ENCODE measurements at places on chromosomes 3 and 15.

- no peak for DNase-seq
These were observed 463.1 kb upstream of the NECTIN3 start for GRCh38 chr3:110608566-110608965.

- DNase-seq: no peak
These were observed 18.1 kb downstream of the HEMK1 start for GRCh38 chr3:50587373-50587772.

GRCh38 chr3:166248784-166249183 lies 411.6 kb upstream of the BCHE start:
- no peak for DNase-seq

- DNase-seq: no peak
These were observed 332.0 kb upstream of the RASGRP1 start for GRCh38 chr15:38896647-38897046.

DNA sequence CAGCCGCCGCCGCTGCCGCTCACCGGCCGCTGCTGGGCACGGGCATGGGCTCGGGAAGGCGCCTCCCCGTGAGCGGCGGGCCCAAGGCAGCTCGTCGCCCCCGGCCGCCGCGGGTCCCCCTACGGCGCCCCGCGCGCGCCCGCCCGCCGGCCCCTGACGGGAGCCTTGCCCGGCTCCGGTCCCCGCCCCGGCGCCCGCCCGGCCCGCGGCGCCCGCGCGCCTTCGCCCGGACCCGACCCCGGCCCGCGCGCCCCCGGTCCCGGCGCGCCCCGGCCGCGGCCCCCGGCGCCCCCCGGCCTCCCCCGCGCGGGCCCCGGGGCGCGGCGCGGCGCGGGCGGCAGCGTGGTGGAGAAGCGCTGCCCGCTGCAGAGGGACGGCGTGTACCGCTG lies 177.7 kb downstream of the OR4M2 start:
- DNase-seq: no peak

DNA sequence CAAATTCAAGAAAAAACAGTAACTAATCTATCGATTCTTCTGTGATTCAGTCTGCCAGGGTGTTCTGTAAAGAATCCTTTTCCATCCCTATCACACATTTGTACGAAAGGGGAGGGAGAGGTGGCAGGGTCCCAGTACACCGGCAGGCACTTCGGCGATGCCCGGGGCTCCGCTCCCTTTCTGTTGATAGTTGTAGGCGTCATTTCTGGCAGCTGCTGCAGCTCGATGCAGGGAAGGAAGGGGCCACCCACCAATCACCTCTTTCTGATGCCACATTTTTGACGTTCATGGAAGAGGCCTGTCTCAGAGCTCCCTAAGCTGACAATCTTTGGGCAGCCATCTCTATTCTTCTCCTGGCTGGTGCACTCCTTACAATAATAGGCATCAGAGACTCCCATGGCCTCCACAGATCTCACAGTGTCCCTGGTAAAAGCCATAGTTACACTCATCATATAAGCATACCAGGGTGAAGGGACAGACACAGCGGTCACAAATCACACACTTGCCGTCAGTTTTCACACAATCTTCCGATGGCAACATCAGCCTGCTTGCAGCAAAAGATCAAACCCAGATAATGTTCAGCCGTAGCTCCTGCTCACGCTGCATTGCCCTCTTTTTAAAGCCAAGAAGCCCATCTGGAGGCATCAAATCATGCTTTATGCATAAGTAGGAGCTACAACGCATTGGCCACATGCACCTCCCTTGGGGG lies 60.8 kb upstream of the ZBTB38 start:
- no peak for DNase-seq

DNA sequence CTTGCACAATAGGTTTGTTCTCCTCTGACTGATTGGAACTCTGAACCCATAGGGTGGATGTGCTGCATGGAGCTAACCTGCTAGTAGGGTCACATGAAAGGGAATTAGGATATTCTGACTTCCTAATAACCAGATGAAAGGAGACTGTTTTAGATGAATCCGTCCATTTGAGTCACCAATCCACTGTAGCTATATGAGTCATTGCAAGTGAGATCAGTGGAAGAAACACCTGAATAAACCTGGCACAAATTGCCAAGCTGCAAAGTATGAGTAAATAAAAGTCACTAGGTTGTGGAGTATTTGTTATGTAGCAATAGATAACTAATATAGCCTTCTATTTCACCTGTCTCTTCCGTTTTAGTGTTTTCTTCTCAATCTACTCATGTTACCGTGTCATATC lies 584.4 kb downstream of the PDCD6IP start:
- DNase-seq: no peak

- DNase-seq: no peak
These were observed 47.8 kb upstream of the TMEM158 start for GRCh38 chr3:45273681-45274515.

- DNase-seq: no peak
These were observed 28.3 kb downstream of the STARD5 start for GRCh38 chr15:81295486-81296121.

DNA sequence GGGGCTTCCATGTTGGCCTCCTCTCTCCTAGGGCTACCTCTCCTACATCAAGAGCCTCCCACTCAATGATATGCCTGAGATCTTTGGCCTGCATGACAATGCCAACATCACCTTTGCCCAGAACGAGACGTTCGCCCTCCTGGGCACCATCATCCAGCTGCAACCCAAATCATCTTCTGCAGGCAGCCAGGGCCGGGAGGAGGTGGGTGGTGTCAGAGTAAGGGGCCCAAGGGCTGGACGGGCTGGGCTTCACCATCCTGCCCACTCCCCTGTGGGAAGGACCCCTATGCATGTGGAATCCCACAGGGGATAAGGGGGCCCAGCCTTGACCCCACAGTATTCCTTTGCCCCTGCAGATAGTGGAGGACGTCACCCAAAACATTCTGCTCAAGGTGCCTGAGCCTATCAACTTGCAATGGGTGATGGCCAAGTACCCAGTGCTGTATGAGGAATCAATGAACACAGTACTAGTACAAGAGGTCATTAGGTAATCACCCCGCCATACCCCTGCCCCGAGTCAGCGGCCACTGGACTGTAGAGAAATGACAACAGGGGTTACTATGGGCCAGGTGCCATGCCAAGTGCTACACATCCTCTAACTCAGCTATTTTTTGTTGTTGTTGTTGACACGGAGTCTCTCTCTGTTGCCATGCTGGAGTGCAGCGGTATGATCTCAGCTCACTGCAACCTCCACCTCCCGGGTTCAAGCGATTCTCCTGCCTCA lies 47.1 kb downstream of the SEMA3G start:
- no peak for DNase-seq

DNA sequence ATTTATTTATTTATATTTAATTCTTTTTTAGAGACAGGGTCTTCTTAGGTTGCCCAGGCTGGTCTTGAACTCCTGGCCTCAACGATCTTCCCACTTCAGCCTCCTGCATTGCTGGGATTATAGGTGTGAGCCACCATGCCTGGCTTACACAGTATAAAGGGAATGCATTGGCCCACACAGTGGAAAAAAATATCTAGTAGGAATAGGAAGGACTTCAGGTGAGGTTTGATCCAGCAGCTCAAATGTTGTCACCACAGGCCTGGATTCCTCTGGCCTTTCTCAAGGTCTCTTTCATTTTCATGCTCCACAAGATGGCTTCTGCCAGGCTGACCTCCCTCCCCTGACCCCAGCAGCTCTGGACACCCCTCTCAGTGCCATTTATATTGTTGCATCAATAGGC lies 2.1 kb upstream of the SPTBN5 start:
- DNase-seq: no peak

- no peak for DNase-seq
These were observed 200.1 kb downstream of the FAM43A start for GRCh38 chr3:194885766-194886165.

DNA sequence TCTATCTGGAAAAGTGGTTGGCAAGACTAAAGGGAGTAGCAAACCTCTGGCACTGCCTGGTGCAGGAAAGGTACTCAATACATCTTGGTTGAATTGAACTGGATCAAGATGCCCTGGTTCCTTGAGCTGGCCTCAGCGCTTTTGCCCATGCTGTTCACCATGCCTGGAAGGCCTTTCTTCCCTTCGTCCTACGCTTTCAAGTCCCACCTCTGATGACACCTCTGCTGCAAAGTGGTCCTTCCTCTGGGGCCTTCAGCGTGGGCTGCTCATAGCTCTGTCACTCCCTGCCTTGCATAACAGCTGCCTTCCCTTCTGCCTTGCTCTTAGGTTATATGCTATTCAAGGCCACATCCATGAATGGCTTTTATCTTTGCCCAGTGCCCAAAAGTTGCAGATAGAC lies 23.0 kb downstream of the ITGA11 start:
- DNase-seq: no peak

DNA sequence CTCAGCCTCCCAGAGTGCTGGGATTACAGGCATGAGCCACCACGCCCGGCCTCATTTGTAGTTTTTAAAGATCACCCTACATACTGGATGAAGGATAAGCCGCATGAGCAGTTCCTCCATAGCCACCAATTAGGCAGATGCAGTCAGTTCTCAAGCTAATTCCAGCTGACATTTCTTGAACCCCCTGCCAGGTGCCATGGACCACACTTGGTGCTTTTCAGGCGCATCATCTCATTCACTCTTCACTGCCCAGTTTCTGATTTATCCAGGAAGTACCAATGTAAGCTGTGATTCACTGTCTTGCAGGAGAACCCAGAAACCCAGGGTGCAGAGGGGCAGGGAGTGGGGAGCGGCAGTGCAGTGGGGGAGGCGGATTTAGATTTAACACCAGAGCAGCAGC lies 56.5 kb upstream of the RASA2 start:
- no peak for DNase-seq

GRCh38 chr15:40048211-40048792 lies 9.3 kb upstream of the SRP14 start:
- DNase-seq: peak; percentile 88

DNA sequence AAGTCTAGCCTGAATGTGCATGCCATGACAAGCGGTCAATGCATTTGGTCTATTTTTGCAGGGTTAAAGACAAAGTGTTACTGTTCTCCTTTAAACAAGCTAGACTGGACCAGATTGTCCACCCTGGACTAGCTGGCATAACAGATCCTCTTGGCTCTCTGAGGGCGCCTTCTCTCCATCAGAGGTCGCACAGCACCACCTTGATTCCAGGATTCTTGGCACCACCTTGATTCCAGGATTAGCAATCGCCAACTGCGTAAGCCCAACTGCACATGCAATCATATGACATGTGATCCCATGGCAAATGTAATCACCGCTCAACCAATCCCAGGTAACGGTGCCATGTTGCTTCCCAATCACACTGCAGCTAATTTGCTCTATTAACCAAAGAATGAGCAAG lies 98.6 kb downstream of the OXNAD1 start:
- DNase-seq: no peak

- DNase-seq: no peak
These were observed 13.5 kb downstream of the NT5DC2 start for GRCh38 chr3:52520141-52520667.

DNA sequence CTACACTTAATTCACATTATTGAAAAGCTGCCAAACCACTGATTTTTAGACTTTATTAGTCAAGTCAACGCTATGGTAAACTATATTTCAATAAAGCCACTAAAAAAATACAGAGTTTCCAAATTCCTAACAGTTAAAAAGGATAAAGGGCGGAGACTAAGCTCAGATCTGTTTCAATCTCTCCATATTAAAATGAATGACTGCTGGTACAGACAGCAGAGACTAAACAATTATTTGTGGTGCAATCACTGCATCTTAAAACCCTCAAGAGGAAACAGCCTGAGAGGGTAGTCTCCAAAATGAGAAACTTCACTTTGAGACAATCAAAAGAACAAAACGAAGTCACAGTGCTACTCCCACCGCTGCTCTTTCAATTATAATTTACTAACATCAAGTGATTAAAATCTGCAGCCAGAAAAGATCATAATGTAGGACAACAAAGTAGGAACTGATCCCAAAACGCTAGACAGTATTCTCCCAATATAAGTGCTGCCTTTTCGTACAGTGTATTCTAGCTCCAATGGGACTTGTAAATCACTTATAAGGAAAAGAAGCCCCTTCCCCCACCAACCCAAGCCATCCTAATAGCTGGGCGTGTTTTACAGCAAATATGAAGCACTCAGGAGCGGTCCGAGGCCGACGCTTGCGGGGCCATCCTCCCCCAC lies 1.2 kb downstream of the UBP1 start:
- DNase-seq: no peak

DNA sequence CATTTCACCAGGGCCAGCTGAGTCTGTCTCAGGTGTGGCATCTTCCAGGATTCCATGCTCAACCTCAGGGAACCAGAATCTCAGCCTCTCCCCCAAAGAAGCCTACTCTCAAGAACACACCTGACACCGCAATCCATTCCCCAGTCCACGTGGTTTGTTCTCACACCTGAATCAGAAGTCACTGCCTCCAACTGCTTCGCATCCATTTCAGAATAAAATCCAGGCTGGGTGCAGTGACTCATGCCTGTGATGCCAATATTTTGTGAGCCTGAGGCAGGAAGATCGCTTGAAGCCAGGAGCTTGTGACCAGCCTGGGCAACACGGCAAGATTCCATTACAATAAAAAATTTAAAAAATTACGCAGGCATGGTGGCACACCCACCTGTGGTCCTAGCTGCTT lies 212.2 kb downstream of the FOXP1 start:
- DNase-seq: no peak

- DNase-seq: no peak
These were observed 13.3 kb downstream of the SEMA3G start for GRCh38 chr3:52431459-52432223.

DNA sequence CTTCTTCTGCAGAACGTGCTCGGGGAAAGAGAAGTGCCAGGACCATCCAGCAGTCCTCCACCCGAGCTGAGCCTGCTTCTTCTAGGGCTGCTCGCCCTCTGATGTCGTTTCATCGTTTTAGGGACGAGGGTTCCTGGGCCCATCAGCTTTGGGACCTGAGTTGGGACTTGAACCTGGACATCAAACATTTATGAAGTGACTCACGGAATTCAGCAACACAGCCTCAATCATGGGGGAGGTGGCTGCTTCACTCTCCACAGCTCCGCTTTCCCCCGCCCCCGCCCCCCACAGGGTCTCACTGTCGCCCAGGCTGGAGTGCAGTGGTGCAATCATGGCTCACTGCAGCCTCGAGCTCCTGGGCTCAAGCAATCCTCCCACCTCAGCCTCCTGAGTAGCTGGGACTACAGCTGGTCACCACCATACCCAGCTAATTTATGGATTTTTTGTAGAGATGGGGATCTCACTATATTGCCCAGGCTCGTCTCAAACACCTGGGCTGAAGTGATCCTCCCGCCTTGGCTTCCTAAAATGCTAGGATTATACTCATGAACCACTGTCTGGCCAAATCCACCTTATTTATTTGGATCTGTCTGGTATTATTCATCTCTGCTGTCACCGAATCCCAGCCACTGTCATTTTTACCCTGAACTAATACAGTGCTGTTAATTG lies 725 bp upstream of the SCAMP2 start:
- no peak for DNase-seq
